ENCODE measurements at places on chromosomes 2 and 18. TPM values are rescaled to one million over a fixed set of nuclear protein-coding genes. Genes with fewer than 3 reads are reported as not detected.

Gene HTR2B
- 0.16 TPM for polyA plus RNA-seq

Gene CCL20
- 0.49 TPM for polyA plus RNA-seq

Gene E2F6
- 19.8 TPM for polyA plus RNA-seq

Gene ZNF24
- 72.9 TPM for polyA plus RNA-seq

Gene CNGA3
- polyA plus RNA-seq: 7.5 TPM

Gene RFTN2
- 72.2 TPM for polyA plus RNA-seq

Gene OSR1
- polyA plus RNA-seq: 40.6 TPM

Gene CCDC74B
- 20.2 TPM for polyA plus RNA-seq

Gene TMEFF2
- 85.6 TPM for polyA plus RNA-seq

Gene SAG
- polyA plus RNA-seq: 0.51 TPM

Gene SCG2
- polyA plus RNA-seq: 199 TPM

Gene CPLX4
- 0.27 TPM for polyA plus RNA-seq

Gene LRRTM1
- 39.3 TPM for polyA plus RNA-seq

Gene SAP130
- 32.4 TPM for polyA plus RNA-seq
